ENCODE measurements at places on chromosomes 2 and 18.

GRCh38 chr2:47086054-47086471 lies 69.0 kb downstream of the STPG4 start:
- peak; percentile 13 for DNase-seq

DNA sequence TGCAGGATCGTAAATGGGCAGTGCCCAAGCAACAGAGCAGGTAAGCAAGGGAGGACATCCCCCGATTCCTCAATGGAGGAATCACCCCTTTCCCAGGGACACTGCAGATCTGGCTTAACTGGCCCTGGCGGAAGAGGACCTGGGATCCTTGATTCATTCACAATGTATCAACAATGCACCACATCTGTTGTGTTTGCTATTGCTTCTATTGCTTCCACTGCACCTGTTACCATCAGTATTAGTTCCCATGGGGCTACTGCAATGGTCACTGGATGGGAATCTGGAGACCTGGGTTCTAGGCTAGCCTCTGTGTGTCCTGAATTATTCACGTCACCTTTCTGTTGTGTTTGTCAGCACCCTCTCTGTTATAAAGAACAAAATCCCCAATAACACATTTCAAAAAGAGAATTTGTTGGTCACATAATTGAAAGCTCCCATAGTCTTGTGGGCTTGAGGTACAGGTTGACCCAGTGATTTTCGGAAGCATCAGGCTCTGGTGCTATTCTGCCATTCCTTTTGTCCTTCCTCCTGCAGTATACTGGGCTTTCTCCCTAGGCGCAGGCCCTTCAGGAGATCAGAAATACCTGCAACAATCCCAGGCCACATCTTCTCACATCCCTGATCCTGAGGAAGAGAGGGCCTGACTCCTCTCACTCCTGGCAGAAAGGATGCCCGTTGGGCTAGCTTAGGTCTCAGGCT lies 193.5 kb upstream of the GLI2 start:
- DNase-seq: no peak

DNA sequence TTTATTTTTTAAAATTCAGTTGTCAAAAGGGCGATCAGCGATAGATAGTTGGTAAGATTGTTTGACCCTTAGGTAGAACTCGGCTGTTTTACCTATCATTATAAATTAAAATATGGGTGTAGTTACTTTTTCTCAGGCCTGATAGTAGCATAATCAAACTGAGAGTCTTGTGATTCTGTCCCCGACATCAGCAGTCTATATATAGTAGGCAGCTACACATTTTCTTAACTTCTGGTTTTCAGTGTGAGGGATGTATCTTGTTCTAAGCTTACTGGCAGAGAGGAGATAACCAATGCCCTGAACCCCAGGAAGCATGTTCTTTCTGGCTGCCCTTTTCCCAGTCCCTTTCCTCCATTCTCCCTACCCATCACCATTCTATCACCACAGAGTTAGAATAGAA lies 56.6 kb downstream of the XRCC5 start:
- DNase-seq: no peak

- no peak for DNase-seq
Measured at GRCh38 chr18:79630281-79631095, 49.1 kb upstream of the CTDP1 start.

DNA sequence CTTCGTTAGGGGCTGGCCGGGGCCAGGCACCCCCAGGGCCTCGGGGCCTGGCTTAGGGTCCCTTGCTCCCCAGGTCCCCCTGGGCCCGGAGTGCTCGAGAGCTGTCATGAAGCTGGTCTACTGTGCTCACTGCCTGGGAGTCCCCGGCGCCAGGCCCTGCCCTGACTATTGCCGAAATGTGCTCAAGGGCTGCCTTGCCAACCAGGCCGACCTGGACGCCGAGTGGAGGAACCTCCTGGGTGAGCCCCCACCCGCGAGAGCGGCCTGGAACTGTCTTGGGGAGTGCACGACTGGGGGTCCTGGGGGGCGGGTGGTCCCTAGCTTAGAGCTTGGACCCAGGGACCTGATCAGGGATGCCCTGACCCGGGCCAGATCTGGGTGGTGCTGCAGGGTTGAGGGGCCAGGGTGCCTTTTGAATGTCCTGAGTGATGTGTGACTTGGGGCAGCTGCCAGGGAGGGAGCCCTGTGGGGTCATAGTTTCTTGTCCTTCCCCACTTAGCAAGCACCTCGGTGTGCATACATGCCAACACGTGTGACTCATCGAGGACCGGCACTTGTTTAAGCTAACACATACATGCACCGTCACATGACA lies 27.9 kb downstream of the GPC1 start:
- no peak for DNase-seq

DNA sequence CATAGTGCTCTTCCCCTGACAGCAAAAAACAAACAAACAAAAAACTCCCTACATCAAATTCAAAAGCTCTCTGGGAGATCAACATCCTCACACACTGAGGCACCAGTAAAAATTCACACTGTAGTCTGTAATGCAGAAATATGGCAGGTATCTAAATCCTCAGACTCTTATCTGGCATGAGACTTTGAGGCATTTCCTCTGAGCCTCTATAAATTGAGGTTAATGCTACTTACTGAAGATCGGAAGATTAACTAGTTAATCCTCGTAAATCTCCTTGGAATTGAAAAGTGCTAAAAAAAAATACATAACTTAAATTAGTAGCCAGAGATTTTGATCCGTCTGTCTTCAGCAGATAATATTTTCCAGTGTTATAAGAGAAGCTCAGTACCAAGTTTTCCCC lies 65.0 kb downstream of the AP1S3 start:
- no peak for DNase-seq

GRCh38 chr2:121858847-121859246 lies 103.4 kb downstream of the TSN start:
- DNase-seq: no peak

GRCh38 chr2:198630384-198630783 lies 826.0 kb downstream of the PLCL1 start:
- DNase-seq: no peak

DNA sequence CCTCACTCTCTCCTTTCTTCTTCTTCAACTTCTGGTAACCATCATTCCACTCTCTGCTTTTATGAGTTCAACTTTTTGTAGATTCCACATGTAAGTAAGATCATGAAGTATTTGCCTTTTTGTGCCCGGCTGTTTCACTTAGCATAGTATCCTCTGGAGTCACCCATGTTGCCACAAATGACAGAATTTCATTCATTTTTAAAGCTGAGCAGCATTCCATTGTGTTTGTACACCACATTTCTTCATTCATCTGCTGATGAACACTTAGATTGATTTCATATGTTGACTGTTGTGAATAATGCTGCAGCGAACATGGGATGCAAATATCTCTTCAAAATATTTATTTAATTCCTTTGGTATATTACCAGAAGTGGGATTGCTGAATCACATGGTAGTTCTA lies 133.6 kb upstream of the ERBB4 start:
- DNase-seq: no peak

DNA sequence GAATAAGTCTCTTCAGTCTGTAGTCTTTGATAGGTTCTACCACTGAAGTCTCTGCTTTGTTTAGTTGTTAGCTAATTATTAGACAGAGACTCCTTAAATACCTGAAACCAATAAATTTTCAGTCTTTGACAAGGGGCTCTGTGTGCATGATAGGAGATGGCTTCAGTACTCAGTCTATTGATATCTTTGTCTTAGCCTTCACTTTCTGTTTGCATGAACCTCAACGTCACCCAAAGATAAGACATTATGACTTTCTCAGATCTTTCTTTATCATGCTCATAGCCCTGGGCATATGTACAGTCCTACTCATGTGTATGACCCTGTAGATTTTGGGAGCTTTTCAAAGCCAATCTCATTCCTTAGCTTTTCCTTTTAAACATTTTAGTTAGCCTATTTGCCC lies 183.5 kb upstream of the GCFC2 start:
- no peak for DNase-seq

DNA sequence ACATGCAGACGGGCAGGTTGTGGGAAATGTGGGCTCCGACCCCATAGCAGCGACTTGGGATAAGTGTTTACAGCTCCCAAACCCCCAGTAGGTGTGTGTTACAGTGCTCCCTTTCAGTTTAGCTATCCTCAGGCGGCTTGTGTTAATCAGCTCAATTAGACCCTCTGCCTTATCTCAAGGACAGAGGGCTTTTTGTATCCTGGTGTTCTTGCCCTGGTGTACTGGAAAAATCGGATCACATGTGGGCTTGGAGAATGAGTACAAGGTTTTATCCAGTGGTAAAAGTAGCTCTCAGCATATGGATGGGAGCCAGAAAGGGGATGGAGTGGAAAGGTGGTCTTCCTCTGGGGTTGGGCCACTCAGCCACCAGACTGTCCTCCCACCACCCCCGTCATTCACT lies 264.7 kb upstream of the SYT4 start:
- DNase-seq: no peak

DNA sequence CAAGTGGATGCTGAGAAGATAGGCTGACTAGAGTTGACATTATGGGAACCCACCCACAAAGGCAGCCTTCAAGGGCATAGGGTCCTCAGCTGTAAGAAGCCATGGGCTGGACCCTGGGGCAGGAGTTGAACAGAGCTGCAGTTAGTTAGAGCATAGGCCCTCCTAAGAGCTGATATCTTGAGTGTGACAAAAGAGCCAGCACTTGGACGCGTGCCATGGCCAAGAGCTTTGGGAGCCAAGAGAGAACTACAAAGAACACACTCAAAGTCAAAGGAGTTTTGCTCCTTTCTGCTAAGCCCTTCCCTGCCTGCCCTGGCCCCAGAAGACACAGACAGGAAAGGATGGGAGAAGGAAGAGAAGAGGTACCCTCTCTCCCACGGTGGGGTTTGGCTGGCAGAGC lies 29.9 kb upstream of the AGAP1 start:
- DNase-seq: no peak

DNA sequence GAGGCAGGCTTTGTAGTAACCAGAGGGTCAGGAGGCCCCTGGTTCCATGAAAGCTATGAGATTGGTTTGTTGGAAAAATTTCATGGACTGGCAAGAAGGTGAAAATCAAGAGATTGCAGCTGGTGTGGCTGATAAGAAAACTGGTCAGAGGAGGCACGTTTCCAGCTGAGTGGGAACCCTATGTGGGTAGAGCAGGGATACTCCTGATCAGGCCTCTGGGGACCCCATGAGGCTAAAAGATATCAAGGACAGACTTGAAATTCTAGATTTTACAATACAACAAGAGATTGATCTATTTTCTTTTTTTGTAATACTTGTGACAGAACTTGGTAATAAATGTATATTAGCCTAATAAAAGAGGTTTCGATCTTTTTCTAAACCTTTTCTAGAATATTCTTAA lies 1615.1 kb downstream of the DPP10 start:
- no peak for DNase-seq

DNA sequence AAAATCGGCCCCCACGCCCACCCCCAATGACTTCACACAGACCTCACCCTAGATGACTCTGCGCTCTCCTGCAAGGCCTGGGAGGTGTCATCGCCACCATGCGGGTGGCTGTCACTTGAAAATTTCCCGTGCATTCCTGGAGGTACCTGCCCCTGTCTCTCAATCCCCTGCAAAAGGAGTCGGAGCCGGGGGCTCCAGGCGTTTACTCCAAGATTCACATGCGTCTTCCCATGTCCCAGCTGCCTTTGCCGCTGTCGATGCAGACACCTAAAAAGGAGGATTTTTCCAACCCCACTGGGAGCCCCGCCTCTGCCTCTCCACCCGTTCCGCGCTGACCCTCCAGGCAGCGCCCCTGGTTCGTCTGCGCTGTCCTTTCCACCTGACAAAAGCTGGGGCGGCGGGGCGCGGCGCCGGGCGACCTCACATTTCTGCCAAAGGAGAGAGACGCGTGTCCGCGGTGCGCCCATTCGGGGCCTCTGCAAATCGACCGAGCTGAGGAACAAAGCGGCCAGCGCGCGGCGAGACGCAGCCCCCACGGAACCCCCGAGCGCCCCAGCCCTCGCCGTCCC lies 667 bp downstream of the REEP1 start:
- DNase-seq: no peak

DNA sequence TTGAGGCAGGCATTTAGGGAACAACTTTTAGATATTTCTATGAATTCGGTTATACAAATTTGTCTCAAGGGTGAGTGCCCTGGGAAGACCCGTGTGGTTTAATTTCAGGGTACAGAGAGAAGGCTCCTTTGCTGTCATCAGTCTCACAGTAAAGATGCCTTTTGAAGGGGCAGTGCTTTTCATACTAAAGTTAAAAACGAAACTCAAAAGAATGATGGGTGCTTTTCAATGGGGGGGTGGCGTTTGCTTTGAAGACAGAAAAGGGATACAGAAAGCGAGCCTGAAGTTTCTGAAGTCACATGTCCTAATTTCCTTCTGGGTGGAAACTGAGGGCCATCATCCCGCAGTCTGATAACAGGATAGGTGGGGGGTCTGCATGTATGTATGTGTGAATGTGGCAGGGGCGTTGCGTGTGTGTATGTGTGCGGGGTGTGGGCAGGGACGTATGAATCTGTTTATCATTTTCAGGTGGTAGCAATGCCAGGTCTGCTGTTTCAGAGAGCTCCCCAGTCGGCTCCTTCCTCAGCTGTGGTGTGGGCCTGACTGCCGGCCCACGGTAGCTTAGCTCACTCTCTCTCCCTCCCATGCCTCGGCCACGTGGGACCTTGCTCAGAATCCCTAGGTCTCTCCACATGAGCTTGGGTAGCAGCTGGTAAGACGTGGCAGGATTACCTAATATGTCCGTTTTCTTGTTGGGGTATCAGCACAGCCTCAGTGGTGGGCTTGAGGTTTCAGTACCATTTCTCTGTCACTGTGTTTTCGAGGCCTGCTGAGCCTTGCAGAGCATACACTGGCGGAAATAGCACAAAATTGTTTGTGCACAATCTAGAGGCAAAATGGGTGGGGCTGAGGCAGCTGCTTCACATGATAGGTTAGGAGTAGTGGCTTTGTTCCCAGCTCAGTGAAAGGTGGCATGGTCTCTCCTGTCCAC lies 32.7 kb downstream of the ARHGAP25 start:
- no peak for DNase-seq

DNA sequence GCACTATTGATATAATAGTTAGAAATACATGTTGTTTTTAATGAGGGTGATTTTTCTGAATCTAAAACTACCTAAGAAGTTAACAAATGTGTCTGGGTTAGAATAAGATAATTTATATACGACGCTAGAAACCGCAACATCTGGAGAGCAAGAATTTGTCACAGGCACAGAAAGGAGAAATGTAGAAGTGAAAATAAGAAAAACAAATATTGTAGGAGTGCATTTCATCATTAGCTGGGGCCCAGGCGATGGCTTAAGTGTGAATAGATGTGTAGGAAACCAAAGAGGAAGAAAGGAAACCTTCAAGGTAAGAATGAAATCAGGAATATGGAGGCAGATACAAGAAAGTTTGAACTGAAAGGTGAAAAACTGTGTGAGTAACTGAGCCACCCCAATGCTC lies 90.3 kb downstream of the LRP2 start:
- DNase-seq: no peak

DNA sequence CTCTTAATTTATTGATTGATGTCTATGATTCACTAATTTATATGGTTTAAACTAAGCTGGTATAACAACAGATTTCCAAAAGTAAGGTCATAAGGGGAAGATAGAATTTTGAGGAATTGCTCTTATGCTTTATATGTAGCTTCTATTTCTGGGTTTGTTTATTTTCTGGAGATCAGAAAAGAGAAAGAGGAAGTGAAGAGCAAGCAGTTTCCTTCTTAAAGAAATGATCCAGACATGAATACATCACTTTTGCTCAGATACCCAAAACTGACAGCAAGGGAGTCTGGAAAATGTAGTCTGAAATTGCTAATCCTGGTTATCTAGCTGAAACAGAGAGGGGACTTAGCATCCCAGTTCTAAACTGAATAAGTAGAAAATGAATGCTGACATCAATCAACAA lies 912.5 kb upstream of the CRIM1 start:
- DNase-seq: no peak

GRCh38 chr2:196586511-196586991 lies 53.0 kb upstream of the CCDC150 start:
- no peak for DNase-seq

GRCh38 chr18:22106536-22107292 lies 62.7 kb upstream of the GATA6 start:
- no peak for DNase-seq
